Upper lobe of right lung (tissue), 1 donor: ENCODE measurements at places on chromosomes 5 and 9. TPM values are rescaled to one million over a fixed set of nuclear protein-coding genes. Genes with fewer than 3 reads are reported as not detected.

KCNMB1 gene
- 1.5 TPM for total RNA-seq

GRCh38 chr9:3138231-3139229 lies 294.6 kb upstream of the PUM3 start:
- H3K4me1 ChIP-seq: no peaks in the 10 kb centered on the region
- H3K36me3 ChIP-seq: no peaks in the 10 kb centered on the region

DNA sequence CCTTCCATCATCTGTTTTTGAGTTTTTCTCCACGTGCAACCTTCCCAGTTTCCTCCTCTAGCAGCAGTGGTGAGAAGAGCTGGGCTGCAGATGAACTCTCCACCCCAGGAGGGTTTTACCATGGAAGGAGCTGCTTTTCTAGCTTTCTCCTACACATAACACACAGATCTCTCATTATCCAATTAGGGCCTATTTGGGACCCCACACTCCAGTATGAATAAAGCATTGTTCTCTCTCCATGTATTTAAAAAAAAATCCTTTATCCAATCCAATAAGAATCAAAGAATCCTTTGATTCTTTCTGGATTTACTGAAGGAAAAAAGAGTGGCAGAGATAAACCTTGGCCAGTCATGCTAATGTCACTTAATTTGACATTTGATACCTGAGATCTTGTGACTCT lies 31.6 kb upstream of the NAA35 start:
- no peak overlapping the region for H3K27ac ChIP-seq
- H3K4me3 ChIP-seq: no peak overlapping the region
- no peak for DNase-seq
- H3K4me1 ChIP-seq: no peaks in the 10 kb centered on the region

DNA sequence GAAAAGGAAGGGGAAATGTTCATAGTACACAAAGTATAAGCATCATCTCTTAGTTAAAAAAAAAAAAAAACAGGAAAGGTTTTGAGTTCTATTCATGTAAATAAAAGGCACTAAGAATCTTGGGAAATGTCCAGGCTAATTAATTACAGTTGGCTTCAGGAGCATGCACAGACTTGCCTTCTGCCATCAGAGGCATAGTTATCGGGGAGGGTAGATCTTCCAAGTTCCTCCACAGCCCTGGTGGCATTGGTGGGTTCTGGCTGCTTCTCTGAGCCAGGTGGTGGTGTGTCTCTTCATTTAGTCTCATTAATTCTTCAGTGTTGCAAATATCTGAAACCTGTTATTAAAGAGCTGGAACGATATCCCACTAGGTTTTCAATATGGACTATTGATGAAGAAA lies 85.2 kb downstream of the TMEM252 start:
- H3K27ac ChIP-seq: no peak overlapping the region
- no peaks in the 10 kb centered on the region for H3K4me1 ChIP-seq
- H3K4me3 ChIP-seq: no peak overlapping the region
- H3K36me3 ChIP-seq: no peaks in the 10 kb centered on the region
- no peaks in the 10 kb centered on the region for H3K27me3 ChIP-seq

DNA sequence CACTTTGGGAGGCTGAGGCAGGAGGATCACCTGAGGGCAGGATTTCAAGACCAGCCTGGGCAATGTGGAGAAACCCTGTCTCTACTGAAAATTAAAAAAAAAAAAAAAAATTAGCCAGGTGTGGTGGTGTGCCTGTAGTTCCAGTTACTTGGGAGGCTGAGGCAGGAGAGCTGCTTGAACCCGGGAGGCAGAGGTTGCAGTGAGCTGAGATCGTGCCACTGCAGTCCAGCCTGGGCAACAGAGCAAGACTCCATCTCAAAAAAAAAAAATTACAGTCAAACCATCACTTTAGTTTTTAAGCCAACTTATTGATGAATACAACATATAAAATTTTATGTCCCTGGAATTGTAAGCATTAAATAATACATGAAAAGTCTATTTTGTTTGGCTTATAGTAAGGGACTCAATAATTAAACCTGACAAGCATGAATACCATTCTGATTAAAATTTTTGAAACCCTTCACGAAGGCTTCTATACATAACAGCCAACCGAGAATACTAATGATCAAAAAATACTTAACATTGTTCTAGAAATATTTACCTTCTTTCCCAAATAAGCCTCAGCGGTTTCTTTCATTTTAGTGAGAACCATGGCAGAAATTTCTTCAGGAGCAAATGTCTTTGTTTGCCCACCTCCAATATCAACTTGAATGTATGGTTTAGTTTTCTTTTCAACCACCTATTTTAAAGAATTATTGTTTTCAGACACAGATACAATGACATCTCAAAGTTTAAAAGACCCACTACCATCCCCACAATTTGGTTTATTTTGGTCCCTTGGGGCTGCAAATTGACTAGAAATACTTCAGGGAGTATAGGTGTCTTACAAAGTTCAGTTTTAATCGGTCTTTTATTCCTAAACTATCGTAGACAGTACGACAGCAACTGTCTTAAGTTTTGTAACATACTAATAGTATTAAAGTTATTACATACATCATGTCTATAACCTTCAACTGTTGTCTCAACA lies 1.2 kb downstream of the HSPA5 start:
- peaks cover 48% of the 10 kb centered on the region for H3K4me1 ChIP-seq
- H3K27me3 ChIP-seq: no peaks in the 10 kb centered on the region
- DNase-seq: no peak
- peak overlapping the region; percentile 95 for H3K27ac ChIP-seq
- H3K36me3 ChIP-seq: peaks cover 54% of the 10 kb centered on the region
- peak overlapping the region; percentile 83 for H3K4me3 ChIP-seq

DNA sequence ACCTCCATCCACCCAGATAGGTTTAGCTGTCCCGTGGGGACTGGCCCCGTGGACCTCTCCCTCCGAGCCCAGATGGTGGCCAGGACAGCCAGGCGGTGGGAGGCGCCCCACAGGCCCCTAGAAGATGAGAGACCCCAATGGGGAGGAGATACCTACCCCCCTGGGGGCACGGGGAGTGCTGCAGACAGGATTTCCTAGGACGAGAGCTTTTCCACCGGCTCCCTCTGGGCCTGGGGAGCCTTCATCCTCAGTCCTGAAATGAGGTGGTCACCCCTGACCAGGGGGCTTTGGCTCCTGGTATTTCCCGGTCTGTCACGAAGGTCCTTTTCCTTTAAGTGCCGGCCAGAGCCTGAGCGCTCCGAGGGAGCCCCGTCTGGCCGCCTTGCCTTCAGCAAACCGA lies 46.8 kb downstream of the MRPL36 start:
- peak; percentile 53 for DNase-seq
- peaks cover 3% of the 10 kb centered on the region for H3K27me3 ChIP-seq
- no peaks in the 10 kb centered on the region for H3K36me3 ChIP-seq

DNA sequence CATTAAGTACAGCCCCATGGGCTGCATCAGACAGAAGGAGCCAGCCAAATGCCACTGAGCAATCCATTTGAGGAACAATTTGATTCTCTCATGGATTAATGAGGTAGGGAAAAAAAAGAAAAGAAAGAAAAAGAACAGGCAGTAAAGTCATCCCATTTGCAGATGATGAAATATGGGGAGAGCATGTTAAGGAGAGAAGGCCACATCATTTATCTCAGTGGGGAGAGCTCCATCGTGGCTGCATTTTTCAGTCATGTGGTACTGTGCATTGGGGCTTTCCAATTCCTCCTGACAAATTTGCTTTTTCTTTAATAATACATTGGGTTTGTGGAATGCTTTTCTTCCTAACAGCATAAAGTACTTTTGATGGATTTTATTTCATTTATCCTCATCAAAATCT lies 375.2 kb upstream of the TLE4 start:
- no peak for DNase-seq
- no peaks in the 10 kb centered on the region for H3K4me1 ChIP-seq
- no peaks in the 10 kb centered on the region for H3K36me3 ChIP-seq
- H3K27me3 ChIP-seq: no peaks in the 10 kb centered on the region
- no peak overlapping the region for H3K4me3 ChIP-seq
- no peak overlapping the region for H3K27ac ChIP-seq

DNA sequence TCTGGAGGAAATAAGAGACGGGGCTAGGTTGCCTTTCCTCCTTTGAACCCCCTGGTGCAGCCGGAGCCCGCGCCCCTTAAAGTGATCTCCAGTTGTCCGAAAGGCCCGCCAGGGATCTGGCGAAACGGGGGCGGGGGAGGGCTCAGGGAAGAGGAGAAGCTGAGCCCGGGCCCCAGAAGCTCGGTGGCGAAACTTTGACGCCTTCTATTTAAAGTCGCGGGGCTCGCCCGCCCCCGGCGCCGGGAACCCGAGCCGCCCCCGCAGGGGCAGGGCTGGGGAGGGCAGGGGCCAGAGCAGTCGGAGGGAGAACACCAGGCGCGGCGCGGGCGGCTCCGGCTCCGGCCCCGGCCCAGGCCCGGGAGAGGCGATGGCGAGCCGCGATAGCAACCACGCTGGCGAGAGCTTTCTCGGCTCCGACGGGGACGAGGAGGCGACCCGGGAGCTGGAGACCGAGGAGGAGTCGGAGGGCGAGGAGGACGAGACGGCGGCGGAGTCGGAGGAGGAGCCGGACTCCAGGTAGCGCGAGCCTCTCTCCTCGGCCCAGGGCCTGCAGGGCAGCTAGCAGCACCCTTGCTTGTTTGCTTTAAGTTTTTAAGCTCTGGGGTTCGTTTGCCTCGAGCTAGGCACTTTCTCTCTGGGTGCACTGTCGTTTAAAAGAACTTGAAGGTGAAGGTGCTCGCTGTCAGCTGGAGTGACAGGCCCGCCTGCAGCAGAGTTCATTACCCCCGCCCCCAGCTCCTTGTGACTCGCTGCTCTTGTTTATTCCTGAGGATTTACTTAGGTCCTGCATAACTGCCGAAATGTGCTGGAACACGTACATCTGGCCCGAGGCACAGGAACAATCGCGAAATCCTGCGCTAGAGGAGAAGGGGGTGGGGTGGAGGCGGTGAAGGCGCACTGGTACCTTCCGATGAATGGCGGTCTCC lies at the start of gene CMYA5:
Gene CMYA5, plus strand, starts transcription at position 296 of the 926 bp plus-strand sequence. Its CDS starts 72 bp downstream, at position 368.
- no peaks in the 10 kb centered on the region for H3K27me3 ChIP-seq
- H3K27ac ChIP-seq: peak within 1 kb of the TSS; percentile 24
- peaks cover 22% of the 10 kb centered on the region for H3K36me3 ChIP-seq
- peak within 1 kb of the TSS; percentile 54 for H3K4me3 ChIP-seq
- DNase-seq: peak; percentile 71
- peaks cover 5% of the 10 kb centered on the region for H3K4me1 ChIP-seq

GARIN3 gene
- total RNA-seq: not detected

DNA sequence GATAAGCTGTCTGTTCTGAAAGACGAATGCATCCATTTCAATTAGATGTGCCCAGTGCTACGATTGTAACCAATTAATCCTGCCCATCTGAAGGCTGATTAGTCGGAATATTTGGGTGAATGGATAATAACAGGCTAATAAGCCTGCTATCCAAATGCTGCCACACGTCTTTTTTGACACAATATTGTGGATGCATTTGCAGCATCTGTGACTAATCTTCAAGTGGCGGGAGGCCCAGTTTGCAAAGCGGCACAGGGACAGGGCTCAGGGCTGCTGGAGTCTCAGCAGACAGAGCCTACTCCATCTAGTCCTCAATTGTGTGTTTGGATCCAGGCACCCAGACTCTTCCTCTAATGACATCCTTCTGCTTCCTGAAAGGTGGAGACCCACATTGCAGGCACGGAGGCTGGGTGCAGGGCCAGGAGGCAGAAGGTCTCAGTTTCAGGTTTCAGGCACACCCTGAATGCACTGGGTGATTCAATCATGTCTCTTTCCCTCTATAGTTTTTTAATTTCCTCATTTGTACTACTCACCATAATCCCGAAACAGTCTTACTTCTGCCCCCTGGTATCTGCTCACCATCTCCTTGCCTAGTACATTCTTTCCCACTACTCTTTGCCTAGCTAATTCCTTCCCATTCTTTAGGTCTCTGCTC lies 169.6 kb downstream of the ASTN2 start:
- H3K36me3 ChIP-seq: no peaks in the 10 kb centered on the region
- H3K4me1 ChIP-seq: no peaks in the 10 kb centered on the region
- H3K27ac ChIP-seq: no peak overlapping the region
- no peaks in the 10 kb centered on the region for H3K27me3 ChIP-seq
- H3K4me3 ChIP-seq: no peak overlapping the region

- H3K4me3 ChIP-seq: peak overlapping the region; percentile 82
- H3K27ac ChIP-seq: peak overlapping the region; percentile 91
- H3K27me3 ChIP-seq: no peaks in the 10 kb centered on the region
- no peaks in the 10 kb centered on the region for H3K36me3 ChIP-seq
- DNase-seq: no peak
- H3K4me1 ChIP-seq: peaks cover 27% of the 10 kb centered on the region
Measured at GRCh38 chr5:159207222-159207685, 2.1 kb downstream of the RNF145 start.

- DNase-seq: no peak
- H3K4me1 ChIP-seq: no peaks in the 10 kb centered on the region
- H3K4me3 ChIP-seq: no peak overlapping the region
- H3K27me3 ChIP-seq: no peaks in the 10 kb centered on the region
- H3K36me3 ChIP-seq: no peaks in the 10 kb centered on the region
Measured at GRCh38 chr9:134800791-134801339, 79.7 kb upstream of the FCN2 start.

SLC34A1 gene
- not detected for total RNA-seq

GRCh38 chr5:16557477-16557876 lies 59.3 kb downstream of the RETREG1 start:
- H3K36me3 ChIP-seq: no peaks in the 10 kb centered on the region
- H3K4me1 ChIP-seq: no peaks in the 10 kb centered on the region
- H3K4me3 ChIP-seq: no peak overlapping the region

GRCh38 chr9:134592819-134593200 lies 48.8 kb upstream of the COL5A1 start:
- no peaks in the 10 kb centered on the region for H3K27me3 ChIP-seq
- no peaks in the 10 kb centered on the region for H3K36me3 ChIP-seq
- no peak overlapping the region for H3K27ac ChIP-seq
- H3K4me3 ChIP-seq: no peak overlapping the region

- H3K4me3 ChIP-seq: no peak overlapping the region
- H3K4me1 ChIP-seq: no peaks in the 10 kb centered on the region
- no peaks in the 10 kb centered on the region for H3K36me3 ChIP-seq
- no peaks in the 10 kb centered on the region for H3K27me3 ChIP-seq
- no peak for DNase-seq
Measured at GRCh38 chr5:39584927-39585326, 160.1 kb upstream of the DAB2 start.

DNA sequence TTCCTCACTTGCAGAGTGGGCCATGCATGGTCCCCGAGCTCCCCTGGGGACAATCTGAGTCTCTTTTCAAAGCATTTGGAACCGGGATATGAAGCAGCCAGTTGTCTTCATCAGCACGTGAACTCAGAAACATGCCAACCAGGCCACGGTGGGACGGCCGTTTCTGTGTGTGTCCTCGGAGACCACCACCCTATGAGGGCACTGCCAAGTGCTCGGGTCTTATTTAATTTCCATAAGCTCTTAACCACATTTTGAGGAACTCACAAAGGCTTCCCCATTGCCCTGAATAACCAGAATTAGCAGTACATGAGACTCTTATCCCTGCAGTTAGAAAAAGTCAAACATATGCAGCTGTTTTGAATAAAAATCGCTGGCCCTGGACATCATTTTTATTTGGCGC lies 60.1 kb downstream of the OTULIN start:
- H3K4me3 ChIP-seq: no peak overlapping the region
- no peaks in the 10 kb centered on the region for H3K27me3 ChIP-seq
- no peaks in the 10 kb centered on the region for H3K4me1 ChIP-seq
- no peak for DNase-seq
